ENCODE measurements at places on chromosomes 2 and 18.

GRCh38 chr2:55842046-55842445, 81.5 kb downstream of the EFEMP1 start:
- DNase-seq: no peak

- no peak for DNase-seq
Measured at GRCh38 chr2:39647104-39647765, 18.5 kb upstream of the TMEM178A start.

DNA sequence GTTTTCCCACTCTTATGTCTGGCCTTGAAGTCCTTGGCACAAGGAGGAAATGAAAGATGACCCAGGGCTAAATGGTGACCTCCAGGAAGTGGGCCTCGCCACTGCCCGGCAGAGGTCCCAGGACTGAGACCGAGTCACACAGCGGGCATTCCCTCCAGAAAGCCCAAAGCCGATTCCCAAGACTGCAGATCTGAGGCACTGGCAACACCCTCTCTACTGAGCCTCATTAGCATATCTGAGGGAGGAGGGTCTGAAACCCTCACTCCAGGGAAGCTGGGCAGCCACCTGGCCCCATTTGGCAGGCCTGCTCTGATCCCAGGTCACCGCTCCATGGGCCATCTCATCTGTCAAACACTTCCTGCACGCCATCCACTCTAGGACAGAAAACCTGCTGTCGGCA, 29.1 kb downstream of the FAM178B start:
- DNase-seq: no peak

DNA sequence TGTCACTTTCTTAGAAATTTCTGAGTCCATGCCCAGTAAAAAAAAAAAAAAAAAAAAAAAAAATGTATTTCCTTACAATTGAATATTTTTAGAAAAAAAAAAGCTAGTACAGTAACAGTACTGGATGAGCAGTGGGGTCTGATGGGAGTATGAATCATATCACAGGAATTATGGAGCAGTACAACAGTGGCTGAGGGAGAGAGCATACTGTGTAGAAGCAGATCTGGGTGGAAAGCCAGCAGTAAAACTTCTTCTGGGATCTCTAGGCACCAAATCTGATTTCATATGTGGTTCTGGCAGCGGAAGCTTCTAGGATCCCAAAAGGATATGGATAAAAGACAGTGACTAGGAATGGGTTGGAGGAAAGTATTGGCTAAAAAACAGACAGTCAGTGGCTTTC, 414.9 kb upstream of the FSHR start:
- no peak for DNase-seq

DNA sequence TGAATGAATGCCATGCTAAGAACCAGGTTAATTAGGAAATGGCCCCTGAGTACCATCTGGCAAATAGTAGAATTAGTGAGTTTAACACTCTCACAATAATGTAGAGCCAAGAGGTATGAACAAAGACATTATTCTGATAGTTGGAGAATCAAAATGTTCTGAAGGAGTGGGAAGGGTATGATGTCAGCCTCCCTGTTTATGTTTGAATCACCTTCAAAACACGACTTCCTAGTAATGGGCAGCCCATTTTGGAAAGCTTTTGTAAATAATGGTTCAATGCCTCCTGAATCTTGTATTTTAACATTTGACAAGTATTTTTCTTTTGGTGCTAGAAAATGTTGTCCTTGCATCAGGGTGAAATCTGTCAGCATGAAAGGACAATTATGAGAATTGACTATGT, 108.3 kb downstream of the DSEL start:
- DNase-seq: no peak

GRCh38 chr2:60596411-60596810, 43.0 kb upstream of the BCL11A start:
- no peak for DNase-seq

- no peak for DNase-seq
Measured at GRCh38 chr2:82089518-82089917, 1785.0 kb upstream of the LRRTM1 start.

DNA sequence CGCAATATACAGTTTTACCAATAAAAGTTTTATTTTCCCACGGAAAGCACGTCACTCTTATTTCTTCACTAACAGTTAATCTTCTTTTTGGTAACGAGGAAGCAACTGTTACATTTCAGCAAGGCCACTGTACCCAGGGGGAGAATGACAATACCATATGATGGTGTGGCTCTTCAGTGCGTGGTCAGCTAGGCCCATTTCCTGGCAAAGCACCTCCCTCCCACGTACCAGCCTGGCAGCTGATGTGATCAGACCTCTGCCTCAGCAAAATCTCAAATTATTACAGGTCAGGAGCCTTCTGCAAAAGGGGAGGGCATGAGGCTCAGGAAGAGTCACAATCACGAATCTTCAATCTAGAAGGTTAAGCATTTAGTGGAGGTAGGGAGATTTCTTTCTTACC, 55.4 kb downstream of the KLF7 start:
- DNase-seq: no peak

DNA sequence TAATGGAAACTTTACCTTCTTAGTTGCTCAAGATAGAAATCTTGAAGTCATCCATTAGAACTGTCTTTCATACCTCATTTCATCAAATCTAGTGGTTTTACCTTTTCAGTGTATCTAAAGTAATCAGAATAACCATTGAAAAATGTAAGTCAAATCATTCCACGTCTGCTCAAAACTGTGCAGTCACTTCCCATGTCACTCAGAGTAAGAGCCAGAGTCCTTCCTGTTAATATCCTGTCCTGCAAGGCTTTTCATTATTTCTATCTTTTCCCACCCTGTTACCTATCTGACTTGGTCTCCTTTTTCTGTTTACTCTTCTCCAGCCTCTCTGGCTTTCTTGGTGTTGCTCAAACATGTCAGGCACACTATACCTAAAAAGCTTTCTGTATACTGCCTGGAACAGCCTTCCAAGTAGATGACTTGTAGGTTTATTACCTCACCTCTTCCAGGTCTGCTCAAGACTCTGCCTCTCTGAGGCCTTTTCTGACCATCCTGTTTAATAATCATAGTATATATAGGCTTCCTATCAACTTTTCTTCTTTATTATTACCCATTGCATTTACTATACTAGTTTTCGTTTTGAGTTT, 3.4 kb downstream of the C2orf69 start:
- no peak for DNase-seq

DNA sequence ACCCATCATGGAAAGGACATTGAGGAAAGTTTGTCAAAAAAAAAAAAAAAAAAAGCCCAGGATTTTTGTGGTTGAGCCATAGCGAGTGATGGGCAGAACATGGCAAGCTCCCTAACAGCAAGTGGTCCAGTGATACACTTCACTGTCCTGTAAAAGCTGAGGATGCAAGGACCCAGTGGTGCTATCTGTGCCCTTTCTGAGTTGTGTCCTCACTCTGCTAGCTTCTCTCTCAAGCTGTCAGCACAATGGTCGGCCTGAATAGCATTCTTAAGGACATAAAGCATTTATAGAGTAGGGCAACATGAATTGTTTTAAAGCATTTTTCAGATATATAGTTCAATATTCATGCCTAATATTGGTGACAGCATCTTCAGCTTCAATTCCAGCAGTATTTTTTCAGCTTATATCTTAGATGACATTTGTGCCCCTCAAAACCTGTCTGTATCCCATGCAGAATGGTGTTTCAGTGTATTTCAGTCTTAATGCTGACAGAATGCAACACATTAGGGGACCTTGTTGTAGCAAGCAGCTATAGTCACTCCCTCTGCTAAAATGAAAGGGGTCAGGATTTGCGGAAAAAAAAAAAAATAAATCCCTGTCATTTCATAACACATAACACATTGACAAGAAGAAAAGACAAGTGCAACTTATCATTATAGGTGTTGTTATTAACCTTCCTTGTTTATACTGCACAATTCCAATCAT, 496.7 kb downstream of the THSD7B start:
- DNase-seq: no peak

- no peak for DNase-seq
Measured at GRCh38 chr2:241864168-241864849, 5.2 kb upstream of the RTP5 start.

GRCh38 chr2:182784777-182785176, 68.7 kb downstream of the DNAJC10 start:
- no peak for DNase-seq

DNA sequence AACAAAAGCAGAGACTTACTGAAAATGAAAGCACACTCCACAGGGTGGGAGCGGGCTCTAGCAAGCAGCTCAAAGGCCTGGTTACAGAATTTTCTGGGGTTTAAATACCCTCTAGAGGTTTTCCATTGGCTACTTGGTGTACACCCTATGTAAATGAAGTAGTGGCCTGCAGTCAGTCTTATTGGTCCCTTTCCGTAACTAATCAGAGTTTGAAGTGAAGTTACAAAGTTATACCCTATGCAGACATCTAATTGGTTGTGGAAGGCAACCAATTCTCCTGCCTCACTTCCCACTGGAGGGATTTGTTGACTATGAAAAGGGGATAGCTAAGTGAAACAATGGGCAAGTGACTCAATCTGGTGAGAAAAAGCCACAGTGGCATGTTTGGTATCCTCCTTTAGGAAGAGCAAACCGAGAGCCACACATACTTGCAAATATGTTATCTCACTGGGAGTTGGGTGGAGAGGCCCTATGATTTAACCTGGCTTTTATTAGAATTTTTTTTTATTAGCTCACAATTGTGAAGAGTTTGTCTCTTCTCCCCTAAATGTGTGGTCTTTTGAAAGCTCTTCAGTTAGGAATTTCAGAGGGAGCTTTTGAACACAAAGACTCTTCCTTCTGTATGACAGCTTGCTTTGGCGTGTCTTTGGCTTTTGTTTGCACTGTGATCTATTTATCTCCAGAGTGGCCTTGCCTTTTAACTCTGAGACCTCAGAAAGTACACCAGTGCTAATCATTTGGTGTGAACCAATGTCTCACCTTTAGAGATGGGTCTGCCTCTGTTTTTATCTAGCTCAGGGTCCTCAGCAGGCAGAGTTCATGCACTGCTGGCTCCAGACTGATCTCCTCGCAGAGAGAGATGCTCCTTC, 69.6 kb downstream of the MAP4K4 start:
- no peak for DNase-seq

DNA sequence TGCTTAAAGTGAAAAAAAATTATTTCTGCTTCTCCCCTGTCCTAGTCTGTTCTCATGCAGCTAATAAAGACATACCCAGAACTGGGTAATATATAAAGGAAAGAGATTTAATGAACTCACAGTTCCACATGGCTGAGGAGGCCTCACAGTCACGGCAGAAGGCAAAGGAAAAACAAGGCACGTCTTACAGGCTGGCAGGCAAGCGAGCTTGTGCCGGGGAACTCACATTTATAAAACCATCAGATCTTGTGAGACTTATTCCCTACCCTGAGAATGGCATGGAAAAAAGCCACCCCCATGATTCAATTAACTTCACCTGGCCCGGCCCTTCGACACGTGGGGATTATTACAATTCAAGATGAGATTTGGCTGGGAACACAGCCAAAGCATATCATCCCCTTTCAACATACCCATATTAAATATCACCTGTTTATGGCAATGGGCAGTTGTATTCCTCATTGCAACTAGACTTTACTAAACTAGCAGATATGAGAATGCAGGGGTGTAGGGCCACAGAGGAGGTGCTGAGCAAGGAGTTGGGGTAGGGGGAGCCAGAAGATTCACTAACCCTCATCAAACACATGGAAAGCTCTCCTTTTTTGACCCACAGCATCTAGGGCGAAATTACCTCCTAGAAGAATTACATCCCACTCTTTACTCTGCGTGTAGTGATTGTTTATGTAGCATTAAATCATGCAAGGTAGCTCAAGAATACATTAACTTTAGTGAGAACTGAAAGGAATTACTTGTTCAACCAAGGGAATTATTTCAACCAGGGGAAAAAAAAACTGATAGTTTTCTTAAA, 183.3 kb upstream of the DOK6 start:
- DNase-seq: no peak

DNA sequence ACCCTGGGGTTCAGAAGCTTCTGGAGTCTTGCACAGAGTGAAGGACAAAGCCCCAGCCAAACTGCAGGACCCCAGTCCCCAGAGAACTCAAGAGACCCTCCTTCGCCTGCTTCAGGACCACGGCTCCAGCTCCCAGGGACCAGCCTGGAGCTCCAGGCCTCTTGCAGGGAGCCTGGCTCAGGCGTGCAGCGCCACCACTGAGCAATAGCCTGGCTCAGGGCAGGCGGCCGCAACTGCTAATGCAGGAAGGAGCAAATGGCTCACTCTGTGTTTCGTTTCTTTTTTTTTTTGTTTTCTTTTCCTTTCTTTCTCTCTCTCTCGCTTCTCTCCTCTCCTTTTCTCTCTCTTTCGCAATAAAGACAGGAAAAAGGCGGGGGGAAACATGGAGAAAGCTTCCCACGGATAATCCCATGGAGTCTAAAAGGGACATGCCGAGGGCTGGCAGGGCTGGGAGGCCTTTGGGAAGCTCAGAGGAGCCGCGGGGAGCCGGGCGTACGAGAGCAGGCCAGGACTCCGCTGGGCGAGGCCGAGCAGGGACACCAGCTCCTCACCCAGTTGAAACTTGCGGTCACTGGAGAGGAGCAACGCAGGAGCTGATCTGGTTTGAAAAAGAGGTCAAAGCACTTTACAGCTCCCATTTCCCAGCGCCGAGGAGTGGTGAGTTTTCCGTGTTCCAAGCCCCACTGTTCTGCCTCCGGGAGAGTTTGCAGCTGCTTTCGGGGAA, 244.8 kb downstream of the TWIST2 start:
- DNase-seq: no peak

- no peak for DNase-seq
Measured at GRCh38 chr2:603869-604268, 73.3 kb downstream of the TMEM18 start.

All from NCI-H1048 (cell line).